ENCODE measurements at places on chromosomes 7 and 10.

DNA sequence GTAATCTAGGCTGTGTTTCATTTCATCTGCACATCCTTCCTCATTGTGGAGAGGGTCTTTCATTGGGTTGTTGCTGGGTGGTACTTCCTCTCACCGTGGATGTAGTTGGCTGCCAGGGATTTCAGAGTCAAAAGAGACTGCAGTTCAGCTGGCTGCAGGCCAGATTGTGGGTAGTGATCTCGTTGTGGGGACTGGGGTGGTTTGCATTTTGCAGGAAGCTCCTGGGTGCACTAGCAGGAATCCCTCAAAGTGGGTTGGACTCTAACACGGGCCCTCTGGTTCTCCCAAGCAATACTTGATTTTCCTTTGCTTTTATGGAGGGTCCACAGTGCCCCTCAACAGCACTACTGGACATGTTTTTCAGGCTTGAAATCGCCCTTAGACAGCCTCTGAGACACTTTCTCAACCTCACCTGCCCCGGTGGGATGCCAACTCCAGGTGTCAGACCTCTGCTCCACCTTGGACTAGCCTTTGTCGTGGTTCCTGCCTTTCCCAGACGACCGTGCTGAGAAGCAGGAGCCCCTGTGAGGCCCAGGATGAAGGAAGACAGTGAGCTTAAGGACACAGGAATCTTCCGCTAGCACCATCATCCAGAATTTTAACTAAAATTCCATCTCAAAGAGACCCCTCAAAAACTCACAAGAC, 23.9 kb upstream of the ZNF273 start:
- DNase-seq: no peak

GRCh38 chr7:46163246-46163645, 242.2 kb upstream of the IGFBP3 start:
- no peak for DNase-seq

- no peak for DNase-seq
These were observed 69.3 kb upstream of the C7orf33 start for GRCh38 chr7:148521271-148521670.

DNA sequence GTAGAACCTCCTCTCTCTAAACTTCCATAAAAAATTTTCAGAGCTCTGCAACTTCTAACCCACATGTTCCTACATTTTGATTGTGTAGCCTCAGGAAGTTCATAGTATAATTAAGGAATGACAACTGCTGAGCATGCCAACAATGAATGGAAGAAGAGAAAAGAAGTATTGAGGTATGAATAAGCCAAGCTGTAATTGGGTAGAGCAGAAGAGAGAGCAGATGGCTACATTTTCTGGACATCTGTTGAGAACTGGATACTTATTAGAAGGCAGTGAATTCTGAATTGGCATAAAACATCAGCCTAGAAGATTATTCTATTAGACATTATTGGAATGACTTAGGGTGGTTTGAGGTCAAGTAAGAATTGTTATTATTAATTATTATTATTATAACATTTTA, 728.3 kb upstream of the PHF14 start:
- DNase-seq: no peak

DNA sequence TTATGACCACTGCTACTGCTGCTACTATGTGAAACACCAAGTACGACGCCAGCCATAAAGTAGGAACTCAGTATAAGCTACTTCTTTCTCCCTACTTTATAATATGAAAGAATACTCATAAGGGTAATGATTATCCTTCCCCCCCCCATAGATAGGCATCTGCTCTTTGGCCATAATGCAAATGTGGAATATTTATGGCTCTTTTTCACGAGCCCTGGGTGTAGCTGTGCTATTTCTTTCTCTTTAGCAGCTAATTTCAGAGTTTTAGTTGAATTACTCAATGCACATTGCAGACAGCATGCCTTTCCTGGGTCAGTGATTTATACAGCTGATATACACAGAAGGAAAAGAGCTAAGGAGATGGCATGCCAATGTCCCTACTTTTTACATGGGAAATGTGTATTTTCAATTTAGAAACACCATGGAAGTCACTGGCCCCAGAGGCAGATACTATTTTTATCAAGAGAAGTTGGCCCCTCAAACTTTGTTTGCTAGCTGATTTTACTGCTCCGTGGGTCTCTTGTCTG, 234.1 kb upstream of the KIAA1217 start:
- DNase-seq: no peak

DNA sequence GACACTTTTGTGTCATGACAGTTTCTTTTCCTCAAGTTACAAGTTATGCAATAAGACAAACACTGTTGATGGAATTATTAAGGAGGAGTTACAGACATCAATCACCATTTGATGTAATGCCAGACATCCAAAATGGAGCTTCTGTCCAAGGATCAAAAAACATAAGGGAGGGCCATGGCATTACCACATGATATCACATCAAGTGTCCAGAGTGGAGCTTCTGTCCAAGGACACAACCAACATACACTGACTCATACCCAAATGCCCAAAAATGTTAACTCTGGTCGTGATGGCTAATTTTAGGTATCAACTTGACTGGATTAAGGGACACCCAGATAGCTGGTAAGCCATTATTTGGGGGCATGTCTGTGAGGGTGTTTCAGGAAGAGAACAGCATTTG, 140.4 kb downstream of the DOCK4 start:
- no peak for DNase-seq

DNA sequence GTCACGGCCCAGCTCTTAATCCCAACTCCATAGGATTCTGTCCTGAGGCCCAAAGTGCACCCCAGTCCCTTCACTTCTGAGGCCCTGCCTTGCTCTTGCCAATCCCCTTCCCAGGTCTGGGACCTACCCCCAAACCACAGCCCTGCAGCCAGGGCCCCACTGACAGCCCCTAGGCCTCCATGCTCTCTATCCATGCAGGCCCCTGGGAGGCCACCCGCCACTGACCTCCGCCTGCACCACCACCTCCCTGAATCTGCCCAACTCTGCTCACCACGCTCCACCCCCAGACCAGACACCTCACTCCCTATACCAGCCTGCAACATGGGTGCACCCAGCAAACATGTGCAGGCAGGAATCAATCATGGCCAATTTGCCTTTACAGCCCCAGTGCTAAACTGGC, 10.2 kb downstream of the SLIT1 start:
- no peak for DNase-seq

DNA sequence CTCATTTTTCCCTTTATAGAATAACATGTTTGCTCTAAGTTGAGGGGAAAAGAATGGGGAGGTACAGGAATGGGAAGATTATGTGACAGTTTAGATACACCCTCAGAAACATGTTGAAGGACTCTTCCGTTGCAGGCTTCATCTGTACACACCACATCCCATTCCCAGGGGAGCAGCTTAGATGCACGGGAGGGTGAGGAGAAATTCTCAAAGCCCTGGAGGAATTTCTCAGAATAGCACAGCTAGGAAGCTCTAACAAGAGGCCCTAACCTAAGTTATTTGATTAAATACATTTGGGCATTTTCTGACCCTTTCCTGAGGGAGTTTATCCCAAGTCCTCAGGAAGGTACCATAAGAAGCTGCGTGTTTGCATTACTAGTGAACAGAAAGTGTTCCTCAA, 660.2 kb upstream of the IGFBP3 start:
- no peak for DNase-seq

GRCh38 chr10:1010703-1011102, 15.0 kb downstream of the IDI2 start:
- no peak for DNase-seq

DNA sequence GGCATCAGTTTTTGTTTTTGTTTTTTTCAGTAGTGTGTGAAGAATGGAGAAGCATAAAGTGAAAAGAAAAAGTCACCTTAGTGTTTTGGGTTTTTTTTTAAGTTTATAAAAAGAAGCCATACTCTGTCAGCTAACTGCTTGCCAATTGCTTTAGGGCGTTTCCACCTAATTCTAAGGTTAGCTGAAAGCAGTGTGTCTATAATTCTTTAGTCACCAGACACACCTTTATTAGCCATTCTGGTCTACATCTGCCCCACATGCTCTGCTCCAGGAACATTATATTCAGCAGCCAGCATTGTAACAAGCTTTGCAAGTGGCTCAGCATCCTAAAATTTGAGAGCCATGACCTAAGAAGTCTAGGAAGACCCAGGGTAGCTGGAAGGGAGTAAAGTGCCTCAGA, 14.1 kb upstream of the SLC16A12 start:
- no peak for DNase-seq

DNA sequence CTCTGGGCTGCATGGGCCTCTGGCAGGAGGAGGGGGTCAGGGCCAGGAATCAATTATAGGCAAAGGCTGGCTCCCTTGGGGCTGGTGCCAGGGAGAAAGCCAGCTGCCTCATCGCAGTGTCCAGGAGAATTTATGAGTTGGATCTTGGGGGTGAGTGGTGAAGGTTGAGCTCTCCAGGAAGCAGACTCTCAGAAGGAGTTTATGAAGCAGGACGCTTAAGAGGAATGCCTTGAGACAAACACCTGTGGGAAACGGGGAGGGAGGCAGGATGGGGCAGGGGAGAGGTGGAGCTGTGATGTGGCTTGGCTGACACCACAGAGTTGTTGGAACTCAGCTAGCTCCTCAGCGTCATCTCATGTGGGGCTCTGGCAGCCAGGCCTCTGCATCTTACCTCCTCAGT, 428.5 kb downstream of the RPS24 start:
- DNase-seq: no peak

- DNase-seq: no peak
These were observed 25.4 kb upstream of the TM9SF3 start for GRCh38 chr10:96612055-96612830.

- no peak for DNase-seq
These were observed 563.6 kb downstream of the TCERG1L start for GRCh38 chr10:130747946-130748345.

DNA sequence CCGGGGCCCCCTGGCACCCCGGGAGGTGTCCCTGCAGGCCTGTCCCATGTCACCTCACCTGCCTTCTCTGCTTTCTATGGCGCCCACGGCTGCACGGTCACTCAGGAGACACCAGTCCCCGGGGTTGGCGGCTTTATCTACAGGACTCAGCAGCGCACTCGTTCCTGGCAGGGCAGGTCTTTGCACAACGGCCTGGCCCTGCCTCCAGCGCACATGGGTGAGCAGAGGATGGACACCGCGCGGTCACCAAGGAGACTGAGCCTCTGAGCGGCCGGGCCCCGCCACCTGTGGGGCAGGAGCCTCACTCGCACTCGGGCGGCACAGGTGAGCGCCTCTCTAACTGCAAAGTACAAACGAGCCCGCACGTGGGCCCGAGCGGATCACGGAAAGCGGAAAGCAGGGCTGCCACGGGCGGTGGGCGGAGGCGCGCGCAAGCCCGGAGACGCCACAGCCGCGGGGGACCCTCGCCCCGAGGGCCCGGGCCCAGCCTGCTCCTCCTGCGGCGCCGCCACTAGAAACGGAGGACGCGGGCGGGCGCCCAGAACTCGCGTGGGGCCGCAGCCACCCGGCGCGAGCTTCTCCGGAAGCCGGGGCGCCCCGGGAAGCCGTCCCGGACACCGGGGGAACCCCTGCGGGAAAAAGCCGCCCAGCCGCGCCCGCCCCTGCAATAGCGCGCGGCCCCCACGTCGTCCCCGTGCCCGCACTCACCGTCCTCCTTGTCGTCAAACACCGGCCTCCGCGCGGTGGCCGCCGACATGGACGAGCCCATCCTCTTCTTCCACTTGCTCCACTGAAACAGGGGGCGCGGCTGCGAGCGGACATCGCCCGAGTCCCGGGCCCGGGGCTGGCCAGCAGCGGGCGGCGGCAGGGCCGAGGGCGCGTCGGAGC, 642 bp downstream of the STK32C start:
- no peak for DNase-seq

- no peak for DNase-seq
These were observed at the start of gene PDGFA for GRCh38 chr7:519484-520390. TSS of gene PDGFA (minus strand) at chr7:519846. CDS start at chr7:519001, 845 bp downstream.

DNA sequence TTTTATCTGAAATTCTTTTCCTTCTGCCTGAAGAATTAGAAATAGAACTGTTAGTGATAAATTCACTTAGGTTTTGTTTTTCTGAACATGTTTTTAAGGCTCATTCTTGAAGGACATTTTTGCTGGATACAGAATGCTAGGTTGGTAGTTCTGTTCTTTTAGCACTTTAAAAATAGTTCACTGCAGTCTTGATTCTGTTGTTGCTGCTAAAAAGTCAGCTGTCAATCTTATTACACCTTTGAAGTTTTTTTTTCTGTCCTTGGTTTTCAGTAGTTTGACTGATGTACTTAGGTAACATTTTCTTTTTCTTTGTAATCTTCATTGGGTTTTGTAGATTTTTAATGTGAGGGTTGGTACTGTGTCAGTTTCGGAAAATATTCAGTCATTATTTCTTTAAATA, 48.7 kb downstream of the C1GALT1 start:
- DNase-seq: no peak

GRCh38 chr10:123784646-123785045, 107.0 kb downstream of the CPXM2 start:
- DNase-seq: no peak

GRCh38 chr10:113665806-113666354, 2.0 kb upstream of the NRAP start:
- no peak for DNase-seq

GRCh38 chr10:50396491-50397311, 145.4 kb upstream of the ASAH2 start:
- no peak for DNase-seq

DNA sequence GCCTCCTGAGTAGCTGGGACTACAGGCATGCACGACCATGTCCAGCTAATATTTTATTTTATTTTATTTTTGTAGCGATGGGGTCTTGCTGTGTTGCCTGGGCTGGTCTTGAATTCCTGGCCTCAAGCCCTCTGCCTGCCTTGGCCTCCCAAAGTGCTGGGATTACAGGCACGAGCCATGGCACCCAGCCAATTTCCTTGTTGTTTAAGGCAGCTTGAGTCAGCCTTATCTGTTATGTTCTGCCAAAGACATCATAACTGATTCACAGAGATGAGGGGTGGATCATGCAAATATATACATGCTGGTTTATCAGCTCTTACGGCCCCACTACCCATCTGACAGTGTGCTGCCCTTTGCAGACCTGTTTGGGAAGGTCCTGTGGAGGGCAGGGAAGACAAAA, 826.7 kb downstream of the TYW1 start:
- no peak for DNase-seq

- DNase-seq: no peak
These were observed 65.6 kb upstream of the LRRC18 start for GRCh38 chr10:49005270-49005669.

DNA sequence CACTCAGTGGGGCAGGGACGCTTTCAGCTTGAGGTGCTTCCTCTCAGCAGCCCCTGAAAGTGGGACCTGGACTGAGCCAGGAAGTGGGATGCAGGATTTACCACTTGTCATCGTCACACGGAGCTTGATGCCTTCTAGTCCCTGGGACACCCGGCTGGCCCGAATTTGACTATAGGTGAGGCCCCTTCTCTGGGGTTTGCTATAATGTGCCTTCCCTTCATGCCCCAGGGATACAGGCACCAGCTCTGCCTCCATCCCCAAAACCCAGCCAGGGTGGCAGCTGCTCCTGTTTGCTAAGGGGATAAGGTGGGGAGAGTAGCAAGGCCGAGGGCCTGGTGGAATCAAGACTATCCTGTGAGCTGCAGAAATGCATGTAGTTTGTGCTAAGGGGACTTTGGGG, 235.0 kb downstream of the GLRX3 start:
- no peak for DNase-seq

DNA sequence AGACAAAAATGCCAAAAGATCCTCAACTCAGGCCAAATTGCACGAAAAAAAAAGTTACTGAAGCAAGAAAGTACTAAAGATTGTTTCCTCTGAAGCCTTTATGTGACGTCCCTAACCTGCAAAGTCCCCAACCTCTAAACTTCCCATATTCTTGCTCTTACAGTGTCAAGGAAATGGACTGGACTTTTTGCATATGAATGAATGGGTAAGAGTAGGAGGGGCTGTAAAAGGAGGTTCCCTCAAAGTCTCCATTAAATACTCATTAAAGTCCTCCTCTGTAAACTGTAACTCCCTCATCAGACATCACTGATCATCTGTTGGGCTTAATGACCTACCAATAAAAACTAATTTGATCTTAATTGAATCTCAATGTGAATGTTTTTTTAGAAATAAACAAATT, 164.8 kb upstream of the STEAP1 start:
- DNase-seq: no peak
